ENCODE measurements at places on chromosomes 5 and 9. TPM values are rescaled to one million over a fixed set of nuclear protein-coding genes. Genes with fewer than 3 reads are reported as not detected.

TMEM203 gene
- total RNA-seq, result 36.9 TPM

GRCh38 chr5:142320851-142321560 lies 3.8 kb downstream of the SPRY4 start:
- DNase-seq, result no peak

GRCh38 chr5:122137702-122138101 lies 8.4 kb downstream of the ZNF474 start:
- no peak for DNase-seq

DNA sequence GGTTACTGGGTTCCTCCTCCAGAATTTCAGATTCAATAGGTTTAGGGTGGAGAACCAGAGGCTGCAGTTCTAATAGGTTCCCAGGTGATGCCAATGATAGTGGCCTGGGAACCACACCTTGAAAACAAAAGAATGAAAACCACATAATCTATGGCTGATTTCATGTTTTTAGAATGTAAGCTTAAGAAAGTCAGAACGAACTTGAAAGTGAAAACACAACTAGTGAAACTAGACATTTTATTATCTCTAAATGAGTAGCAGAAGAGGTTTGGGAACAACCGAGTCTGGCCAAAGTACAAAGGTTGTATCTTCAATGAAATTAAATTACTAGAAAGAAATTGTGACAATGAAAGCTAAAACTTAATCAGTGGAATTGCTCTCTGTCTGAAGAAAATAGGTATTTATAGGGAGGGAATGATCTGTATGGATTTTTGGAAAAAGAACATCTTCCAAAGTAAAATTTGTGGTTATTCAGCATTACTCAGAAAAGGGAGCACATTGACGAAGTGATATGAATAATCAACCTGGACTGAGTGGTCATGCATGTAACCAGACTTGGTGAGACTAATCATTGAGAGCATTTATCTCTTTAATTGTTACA lies 24.9 kb upstream of the CEP120 start:
- no peak for DNase-seq

DNA sequence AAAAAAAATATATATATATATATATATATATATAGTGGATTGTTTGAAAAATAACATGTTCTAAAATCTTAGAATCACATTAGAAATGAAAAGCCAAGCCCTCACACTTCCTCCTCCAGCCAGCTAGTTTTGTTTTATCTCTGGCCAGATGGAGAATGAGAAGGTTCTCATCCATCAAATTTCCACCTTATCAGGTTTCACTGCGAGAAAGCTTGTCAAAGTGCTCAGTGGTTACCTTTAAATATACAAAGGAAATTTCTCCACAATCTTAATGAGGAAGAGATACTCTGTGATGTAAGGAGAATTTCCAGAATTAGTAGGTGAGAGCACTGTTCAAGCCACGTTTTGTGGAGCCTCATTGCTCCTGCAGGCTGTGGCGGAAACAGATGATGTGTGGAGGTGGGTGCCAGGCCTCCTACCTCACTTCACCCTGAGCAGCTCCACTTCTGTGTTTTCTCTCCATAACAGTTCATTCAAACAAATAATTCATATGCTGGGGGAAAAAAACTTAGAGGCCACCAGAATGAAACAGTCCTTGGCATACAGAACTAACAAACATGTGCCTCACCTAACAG lies 71.9 kb downstream of the CDK5RAP2 start:
- DNase-seq, result no peak

DNA sequence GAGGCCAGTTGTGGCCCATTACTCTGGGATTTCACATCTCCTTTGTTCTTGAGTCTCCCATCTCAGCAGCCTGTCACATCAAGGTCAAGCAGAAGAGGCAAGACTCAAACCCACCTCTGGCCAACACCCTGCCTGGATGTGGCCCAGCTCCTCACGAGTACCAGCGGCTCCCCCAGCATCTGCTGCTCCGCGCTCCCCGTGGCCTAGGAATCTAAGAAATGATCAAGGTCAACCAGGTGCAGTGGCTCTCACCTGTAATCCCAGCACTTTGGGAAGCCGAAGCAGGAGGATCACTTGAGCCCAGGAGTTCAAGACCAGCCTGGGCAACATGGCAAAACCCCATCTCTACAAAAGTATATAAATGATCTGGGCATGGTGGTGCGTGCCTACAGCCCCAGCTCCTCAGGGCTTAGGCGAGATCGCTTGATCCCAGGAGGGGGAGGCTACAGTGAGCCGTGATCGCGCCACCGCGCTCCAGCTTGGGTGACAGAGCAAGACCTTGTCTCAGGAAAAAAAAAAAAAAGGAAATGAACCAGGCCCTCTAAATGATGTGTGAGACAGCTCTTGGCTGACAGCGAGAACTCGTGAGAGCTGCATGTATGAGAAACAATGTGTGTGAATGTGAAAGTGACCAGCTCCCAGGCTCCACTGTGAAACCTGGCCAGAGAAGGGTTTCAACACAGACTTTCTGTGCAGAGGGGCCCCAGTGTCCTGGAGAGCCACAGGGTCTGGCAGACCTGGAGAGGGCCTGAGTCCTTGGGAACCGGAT lies 61.6 kb upstream of the ANGPTL2 start:
- peak; percentile 73 for DNase-seq
